ENCODE measurements at places on chromosomes 6 and 20. TPM values are rescaled to one million over a fixed set of nuclear protein-coding genes. Genes with fewer than 3 reads are reported as not detected.

DNA sequence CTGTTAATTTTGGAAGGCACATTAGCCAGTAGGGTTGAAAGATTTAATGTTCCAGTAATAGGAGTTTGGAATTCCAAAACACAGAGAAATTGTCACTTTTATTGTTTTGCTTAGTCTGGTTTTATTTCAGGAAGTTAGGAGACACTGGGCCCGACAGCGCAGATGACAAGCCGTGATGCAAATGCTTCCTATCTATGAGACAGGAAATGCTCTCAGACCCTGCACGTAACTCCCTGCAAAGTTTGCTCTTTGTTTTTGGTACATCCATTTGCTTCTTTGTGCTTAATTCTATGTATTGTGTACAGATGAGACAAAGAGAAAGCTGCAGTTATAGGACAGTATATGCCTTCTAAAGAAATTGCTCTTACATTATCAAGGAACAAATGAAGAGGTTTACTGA lies 201.6 kb upstream of the SGK1 start:
- H3K4me1 ChIP-seq, result peaks cover 7% of the 10 kb centered on the region
- H3K36me3 ChIP-seq, result no peaks in the 10 kb centered on the region
- no peak for DNase-seq
- no peaks in the 10 kb centered on the region for H3K27me3 ChIP-seq
- H3K27ac ChIP-seq, result no peak overlapping the region

DNA sequence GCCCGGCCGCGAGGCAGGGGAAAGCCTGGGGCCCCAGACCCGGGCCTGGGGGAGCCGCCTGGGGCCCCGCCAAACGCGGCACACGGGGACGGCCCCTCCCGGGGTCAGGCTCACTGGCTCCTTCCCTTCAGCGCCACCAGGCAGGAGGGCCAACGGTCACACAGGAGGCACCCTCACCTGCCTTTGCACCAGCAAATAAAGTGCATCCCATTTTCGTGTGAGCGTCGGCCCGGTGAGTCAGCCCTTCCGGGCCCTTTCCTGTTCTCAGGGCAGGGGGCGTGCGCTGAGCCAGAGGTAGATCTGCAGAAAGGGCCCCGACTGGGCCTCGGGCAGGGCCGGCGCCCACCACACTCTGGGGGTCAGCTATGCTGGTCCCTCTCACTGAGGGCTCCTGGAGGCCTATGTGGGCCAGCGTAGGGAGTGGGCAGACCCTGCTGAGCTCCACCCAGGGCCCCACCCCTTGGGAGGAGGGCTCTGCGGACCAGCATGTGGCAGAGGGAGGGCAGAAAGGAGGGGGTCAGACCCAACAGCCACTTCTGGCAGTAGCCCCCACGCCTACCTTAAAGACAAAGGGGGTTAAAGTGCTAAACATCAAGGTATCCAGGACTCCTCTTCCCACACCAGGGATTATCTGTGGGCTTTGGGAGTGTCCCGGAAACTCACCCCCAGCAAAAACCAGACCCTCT lies 931 bp upstream of the UCKL1 start:
- H3K4me3 ChIP-seq, result peak overlapping the region; percentile 63
- peak overlapping the region; percentile 63 for H3K27ac ChIP-seq
- peaks cover 2% of the 10 kb centered on the region for H3K36me3 ChIP-seq
- no peaks in the 10 kb centered on the region for H3K27me3 ChIP-seq
- H3K4me1 ChIP-seq, result peaks cover 29% of the 10 kb centered on the region

GRCh38 chr6:25883991-25884390 lies 9.9 kb upstream of the SLC17A3 start:
- no peaks in the 10 kb centered on the region for H3K27me3 ChIP-seq
- H3K27ac ChIP-seq, result no peak overlapping the region
- no peak for DNase-seq
- H3K4me3 ChIP-seq, result no peak overlapping the region

DNA sequence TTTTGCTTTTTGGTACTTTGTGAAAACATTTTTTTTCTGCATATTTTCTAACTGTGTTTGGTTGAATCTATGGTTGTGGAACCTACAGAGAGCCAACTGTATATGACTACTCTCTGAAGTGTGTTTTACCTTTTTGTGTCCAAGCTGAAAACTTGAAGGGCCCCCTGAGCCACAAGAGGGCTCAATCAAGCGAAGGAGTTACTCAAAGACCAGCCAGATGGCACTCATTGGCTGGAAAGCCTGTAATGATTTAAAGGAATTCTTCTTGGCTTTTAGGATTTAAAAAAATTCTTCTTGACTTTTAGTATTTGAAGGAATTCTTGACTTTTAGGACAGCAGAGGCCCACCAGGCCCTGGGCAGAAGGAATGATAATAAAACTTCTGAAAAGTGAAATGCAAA lies 27.0 kb upstream of the ECI2 start:
- no peaks in the 10 kb centered on the region for H3K27me3 ChIP-seq
- no peaks in the 10 kb centered on the region for H3K36me3 ChIP-seq
- no peak overlapping the region for H3K4me3 ChIP-seq
- H3K4me1 ChIP-seq, result no peaks in the 10 kb centered on the region
- no peak overlapping the region for H3K27ac ChIP-seq

- no peaks in the 10 kb centered on the region for H3K36me3 ChIP-seq
- no peak overlapping the region for H3K27ac ChIP-seq
- no peak for DNase-seq
- H3K4me1 ChIP-seq, result peaks cover 7% of the 10 kb centered on the region
- no peaks in the 10 kb centered on the region for H3K27me3 ChIP-seq
- H3K4me3 ChIP-seq, result no peak overlapping the region
Measured at GRCh38 chr6:113594726-113595125, 262.4 kb upstream of the MARCKS start.

GRCh38 chr6:144094731-144095133 lies 641 bp downstream of the SF3B5 start:
- peak overlapping the region; percentile 80 for H3K27ac ChIP-seq
- no peak for DNase-seq
- H3K36me3 ChIP-seq, result no peaks in the 10 kb centered on the region
- H3K4me1 ChIP-seq, result peaks cover 5% of the 10 kb centered on the region
- peak overlapping the region; percentile 77 for H3K4me3 ChIP-seq

DNA sequence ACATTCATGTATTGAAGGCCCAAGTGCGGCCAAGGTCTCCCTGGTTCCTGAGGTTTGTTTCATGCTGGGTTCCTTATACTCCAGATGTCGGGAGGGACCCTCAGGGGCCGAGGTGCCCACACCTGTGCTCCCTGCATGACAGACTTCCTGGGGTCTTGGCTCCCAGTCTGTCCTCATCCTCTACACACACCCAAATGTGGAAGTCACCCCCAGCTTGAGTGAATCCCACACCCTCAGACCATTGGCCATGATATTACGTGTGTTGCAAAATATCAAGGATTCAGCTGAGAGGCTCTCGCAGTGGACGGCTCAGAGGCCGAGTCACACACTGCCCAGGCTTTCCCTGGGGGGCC lies 82.2 kb upstream of the DUSP22 start:
- H3K4me3 ChIP-seq, result no peak overlapping the region
- no peaks in the 10 kb centered on the region for H3K4me1 ChIP-seq
- DNase-seq, result no peak
- H3K27ac ChIP-seq, result no peak overlapping the region
- no peaks in the 10 kb centered on the region for H3K27me3 ChIP-seq
- no peaks in the 10 kb centered on the region for H3K36me3 ChIP-seq

GRCh38 chr6:83247471-83247870 lies 54.3 kb downstream of the RWDD2A start:
- H3K27ac ChIP-seq, result no peak overlapping the region
- no peaks in the 10 kb centered on the region for H3K4me1 ChIP-seq
- no peak for DNase-seq
- no peaks in the 10 kb centered on the region for H3K27me3 ChIP-seq
- H3K4me3 ChIP-seq, result no peak overlapping the region

GRCh38 chr6:132695773-132696172 lies 18.1 kb downstream of the VNN1 start:
- H3K36me3 ChIP-seq, result no peaks in the 10 kb centered on the region
- H3K4me3 ChIP-seq, result no peak overlapping the region
- no peak overlapping the region for H3K27ac ChIP-seq

DNA sequence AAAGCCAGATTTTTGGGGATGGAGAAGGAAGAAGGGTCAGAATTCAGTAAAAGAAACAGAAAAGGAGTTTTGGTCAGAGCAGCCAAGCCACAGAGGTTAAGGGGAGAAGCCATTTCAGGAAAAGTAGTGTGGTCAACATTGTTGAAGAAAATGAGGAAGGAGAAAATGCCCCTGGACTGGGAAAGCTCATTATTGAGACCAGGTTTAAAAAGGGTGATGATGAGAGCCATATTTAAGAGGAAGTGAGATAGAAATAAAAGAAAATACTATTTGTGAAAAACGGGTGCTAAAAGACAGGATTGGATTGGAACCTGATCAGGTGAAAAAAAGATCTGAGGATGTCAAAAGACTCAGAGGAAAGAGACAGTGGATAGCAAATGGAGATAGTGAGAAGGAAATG lies 75.8 kb downstream of the CEP162 start:
- DNase-seq, result no peak
- H3K4me1 ChIP-seq, result no peaks in the 10 kb centered on the region
- no peak overlapping the region for H3K27ac ChIP-seq
- H3K4me3 ChIP-seq, result no peak overlapping the region
- no peaks in the 10 kb centered on the region for H3K27me3 ChIP-seq
- peaks cover 12% of the 10 kb centered on the region for H3K36me3 ChIP-seq

DNA sequence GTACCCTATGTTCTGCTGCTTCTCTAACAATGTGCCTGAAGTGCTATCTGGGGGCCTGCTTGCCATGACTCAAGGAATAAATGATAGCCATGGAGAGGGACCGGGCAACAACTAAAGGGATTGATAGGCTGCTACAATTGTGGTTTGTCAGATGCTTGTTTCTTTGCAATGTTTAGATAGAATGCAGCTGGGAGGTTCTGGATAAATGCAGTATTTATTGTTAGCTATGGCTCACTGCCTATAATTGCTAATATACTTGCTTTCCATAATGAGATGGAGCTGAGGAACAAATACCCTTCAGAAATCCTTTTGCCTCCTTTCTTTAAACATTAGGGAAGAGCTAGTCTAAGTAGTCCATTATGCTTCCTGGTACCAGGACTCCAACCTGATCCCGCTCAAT lies 575.2 kb upstream of the SYNCRIP start:
- no peak for DNase-seq
- no peak overlapping the region for H3K4me3 ChIP-seq
- H3K36me3 ChIP-seq, result no peaks in the 10 kb centered on the region
- H3K27me3 ChIP-seq, result no peaks in the 10 kb centered on the region
- H3K27ac ChIP-seq, result no peak overlapping the region
- no peaks in the 10 kb centered on the region for H3K4me1 ChIP-seq

- H3K36me3 ChIP-seq, result no peaks in the 10 kb centered on the region
- no peak for DNase-seq
- H3K4me3 ChIP-seq, result no peak overlapping the region
- H3K27ac ChIP-seq, result no peak overlapping the region
Measured at GRCh38 chr6:62891065-62891647, 320.1 kb upstream of the FKBP1C start.

The IYD gene
- under 0.01 TPM for total RNA-seq

The OXT gene
- not detected for total RNA-seq

The PNPLA1 gene
- not detected for total RNA-seq

The AAR2 gene
- 51.4 TPM for total RNA-seq

The SLC24A3 gene
- 12.9 TPM for total RNA-seq

The CRISP3 gene
- not detected for total RNA-seq
